ENCODE measurements at places on chromosomes 2 and 18. TPM values are rescaled to one million over a fixed set of nuclear protein-coding genes. Genes with fewer than 3 reads are reported as not detected.

- DNase-seq = peak; percentile 41
Observed at GRCh38 chr2:188291142-188291616, 495 bp upstream of the GULP1 start.

DNA sequence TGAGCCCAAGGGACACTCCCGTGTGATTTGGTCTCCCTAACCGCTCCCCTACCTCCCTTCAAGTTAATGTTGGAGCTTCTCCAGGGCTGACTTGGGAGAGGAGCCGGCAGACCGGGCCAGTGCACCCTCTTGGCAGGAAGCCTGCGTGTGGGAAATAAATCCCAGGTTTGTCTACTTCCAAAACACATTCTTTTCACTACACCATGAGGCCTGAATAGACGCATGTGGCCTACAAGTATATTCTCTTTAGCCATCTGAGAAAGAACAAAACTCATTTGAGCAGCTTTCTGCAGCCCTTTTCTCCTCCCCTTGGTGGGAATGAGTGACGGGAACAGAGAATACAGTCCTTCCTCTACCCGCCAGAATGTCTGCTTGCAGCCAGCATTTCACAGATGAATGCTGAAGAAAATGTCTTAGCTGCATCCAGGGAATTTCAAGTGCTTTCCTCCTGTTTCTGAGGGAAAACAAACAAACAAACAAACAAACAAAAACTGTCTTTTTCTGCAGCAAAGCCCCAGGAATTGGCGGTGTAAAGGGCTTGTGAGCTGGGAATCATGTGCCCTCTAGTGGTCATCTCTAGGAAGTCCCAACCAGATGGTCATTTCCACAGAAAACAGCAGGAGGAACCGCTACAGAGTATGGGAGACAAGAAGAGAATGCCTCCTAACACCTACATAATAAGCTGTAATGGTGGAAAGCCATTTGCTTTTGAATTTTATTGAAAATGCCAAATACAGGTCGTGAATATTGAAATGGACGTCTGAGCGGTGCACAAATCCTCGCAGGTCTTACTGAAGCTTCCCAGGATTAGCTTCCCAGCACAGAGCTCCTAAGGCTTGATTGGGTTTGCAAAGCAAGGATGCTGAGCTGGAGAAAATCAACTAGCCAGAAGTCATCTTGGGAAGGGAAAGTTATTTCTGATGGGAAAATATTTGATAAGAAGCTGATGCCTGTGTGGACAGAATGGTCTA lies 41.2 kb upstream of the DAPL1 start:
- no peak for DNase-seq

DNA sequence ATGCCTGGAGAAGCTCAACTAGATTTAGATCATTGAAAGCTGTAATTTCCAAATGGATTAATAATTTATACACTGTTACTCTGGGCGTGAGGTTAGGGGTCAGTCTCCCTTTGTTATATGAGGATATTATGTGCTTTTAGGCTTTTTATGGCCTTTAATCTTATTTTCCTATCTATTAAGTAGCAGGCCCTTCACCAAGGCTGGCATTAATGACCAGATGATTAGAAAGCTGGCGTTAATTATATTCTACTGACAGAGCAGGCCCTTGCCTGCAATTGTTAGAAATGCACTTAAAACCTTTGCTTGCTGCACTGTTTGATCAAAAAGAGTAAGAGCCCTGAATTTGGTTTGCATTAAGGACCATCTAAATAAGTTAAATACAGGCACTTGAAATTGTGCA lies 75.3 kb downstream of the EPAS1 start:
- no peak for DNase-seq

GRCh38 chr2:66866331-66867062 lies 431.6 kb downstream of the MEIS1 start:
- no peak for DNase-seq

DNA sequence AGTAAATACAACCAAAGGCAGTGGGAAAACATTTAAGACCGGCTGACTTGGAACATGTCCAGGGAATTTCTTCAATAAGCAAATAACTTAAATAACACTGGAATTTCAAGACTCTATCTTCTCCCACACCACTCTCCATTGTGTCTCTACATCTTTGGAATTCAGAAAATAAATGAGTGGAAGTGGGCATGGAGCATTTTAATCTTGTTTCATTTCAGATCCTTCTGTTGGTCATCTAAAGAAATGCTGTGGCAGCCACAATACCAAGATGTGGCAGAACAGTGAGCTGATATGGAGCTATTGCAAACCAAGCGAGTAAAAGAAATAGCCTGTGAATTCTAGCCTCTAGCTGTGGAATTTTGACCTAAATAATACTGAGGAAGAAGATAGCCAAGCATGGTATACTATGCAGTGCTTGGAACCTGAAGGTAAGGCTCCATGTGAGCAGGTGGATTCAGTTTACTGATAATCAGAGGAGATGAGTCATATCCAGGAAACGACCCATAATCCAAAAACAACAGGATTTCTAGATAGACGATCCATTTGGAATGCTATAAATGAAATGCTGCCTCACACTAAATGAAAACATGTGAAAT lies 157.1 kb upstream of the SCN7A start:
- no peak for DNase-seq

DNA sequence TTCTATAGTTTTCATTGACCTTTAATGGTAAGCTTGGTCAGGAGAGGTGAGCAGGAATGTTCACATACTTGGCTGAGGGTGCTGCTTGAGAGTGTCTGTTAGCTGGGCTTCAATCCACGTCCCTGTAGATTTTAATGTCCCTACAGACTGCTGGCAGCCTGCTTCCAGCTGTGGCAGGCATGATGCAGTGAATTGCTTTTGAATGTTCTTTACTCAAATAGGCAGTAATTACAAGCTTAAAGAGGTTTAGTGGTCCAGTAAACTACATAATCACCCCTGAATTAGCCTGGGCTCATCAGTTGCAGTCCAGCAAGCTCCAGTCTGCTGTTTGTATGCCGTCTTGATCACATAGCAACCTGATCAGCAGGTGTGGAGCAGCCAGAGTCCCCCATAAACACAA lies 102.1 kb downstream of the MEIS1 start:
- no peak for DNase-seq

DNA sequence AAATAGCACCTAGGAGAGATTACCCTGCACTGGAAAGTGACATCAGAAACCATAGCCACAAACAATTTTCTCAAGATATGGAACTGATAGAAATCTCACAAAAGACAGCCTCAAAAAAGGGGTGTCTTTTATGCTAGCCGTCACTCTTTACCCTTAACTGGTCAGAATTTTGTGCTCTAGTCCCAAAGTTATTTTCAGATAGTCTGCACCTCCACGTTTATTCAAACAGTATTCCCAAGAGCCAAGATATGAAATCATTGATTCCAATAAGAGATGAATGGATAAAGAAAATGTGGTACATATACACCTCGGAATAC lies 23.5 kb upstream of the PMAIP1 start:
- DNase-seq = no peak

GRCh38 chr2:205482399-205483081 lies 199.8 kb upstream of the NRP2 start:
- DNase-seq = peak; percentile 42

DNA sequence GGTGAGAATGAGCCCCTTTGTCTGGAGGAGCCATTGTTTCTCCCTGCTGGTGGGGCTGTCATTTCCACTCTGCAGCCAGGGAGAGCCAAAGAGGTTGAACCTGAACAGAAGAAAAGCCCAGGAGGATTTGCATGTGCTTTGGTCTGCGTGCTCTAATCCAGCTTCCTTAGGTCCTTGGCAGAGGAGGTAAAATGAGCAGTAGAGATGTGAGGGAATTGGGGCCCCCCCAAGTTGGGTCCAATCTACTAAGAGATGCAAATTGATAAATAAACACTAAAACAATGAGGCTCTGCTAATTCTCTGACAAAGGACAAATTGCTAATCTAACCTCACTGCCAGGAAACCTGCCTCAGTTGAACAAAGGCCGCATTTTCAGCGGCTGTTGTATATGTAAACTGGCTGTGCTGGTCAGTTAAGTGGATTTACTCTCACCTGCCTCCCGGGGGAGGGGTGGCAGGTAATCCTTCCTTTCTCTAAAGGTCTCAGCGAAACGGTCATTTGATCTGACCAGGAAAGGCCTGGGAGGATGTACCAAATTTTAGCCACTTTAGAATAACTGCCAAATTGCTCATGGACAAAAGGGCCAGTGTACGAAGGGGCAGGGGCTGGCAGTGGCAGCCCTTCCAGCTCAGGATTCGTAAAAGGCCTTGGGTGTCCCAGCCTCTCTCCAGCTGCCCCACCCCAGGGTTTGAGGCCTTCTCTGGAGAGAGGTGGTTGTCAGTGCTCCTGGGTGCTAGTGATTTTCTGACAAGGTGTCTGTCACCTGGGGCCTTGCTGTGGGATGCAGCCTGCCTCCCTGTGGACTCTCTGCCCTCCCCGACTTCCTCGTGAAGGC lies 193.6 kb downstream of the MIB1 start:
- DNase-seq = no peak

GRCh38 chr2:134683561-134684112 lies 35.2 kb downstream of the TMEM163 start:
- no peak for DNase-seq

DNA sequence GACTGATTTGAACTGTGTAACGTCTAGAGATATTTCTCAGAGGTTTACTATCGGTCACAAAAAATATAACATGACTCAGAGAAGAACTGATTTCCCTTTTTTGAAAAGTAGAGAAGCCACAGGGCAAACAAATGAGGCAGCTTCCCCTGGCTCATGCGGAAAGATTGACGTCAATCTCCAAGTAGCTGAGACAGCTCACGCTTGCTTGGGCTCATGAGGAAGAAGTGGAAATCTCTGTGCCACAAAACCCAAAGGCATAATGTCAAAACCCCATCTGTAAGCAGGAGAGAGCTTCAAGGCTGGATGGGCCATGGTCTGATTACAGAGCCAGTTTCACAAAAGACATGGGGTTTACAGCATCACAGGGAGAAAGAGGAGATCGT lies 188.1 kb downstream of the ARL4C start:
- DNase-seq = no peak

The TMEM198 gene
- 2.6 TPM for total RNA-seq

The DES gene
- 12,920 TPM for total RNA-seq

The CD302 gene
- 19.7 TPM for total RNA-seq

The PREB gene
- total RNA-seq = 50.6 TPM

The UGT1A3 gene
- not detected for total RNA-seq

The ALPG gene
- total RNA-seq = not detected

All from Right ventricle myocardium superior (tissue), 1 donor.